ENCODE measurements at places on chromosomes 3 and 15. TPM values are rescaled to one million over a fixed set of nuclear protein-coding genes. Genes with fewer than 3 reads are reported as not detected.

WDR49 gene
- 0.99 TPM for polyA plus RNA-seq

- DNase-seq, result no peak
Measured at GRCh38 chr15:90465930-90466567, 63.7 kb upstream of the CRTC3 start.

- no peak for DNase-seq
Measured at GRCh38 chr3:171850320-171850959, 7.3 kb downstream of the TMEM212 start.

PEX5L gene
- 0.59 TPM for polyA plus RNA-seq

CCDC33 gene
- 1.7 TPM for polyA plus RNA-seq

DNA sequence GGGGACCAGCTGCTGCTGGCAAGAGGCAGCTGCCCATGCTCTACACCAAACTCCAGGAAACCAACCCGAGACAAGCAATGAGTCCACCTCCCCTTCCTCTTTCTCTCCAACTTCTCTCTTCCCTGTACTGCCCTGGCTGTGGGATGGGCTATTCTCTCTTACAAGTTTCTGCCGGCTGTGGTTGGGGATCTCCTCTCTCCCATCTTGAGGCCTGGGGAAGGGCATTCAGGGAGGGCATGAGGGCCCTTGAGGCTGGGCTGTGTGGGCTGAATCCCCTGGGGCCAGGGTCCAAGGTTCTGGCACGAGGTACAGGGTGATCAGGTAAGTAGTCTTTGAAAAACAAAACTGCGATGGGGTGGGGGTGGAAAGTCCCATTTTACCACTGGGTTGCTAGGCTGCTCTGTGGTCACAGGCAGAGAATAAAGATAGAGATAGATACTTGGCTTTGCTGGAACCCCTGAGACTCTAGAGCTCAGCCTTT is 32.3 kb upstream of the CTSH start:
- DNase-seq, result no peak

DNA sequence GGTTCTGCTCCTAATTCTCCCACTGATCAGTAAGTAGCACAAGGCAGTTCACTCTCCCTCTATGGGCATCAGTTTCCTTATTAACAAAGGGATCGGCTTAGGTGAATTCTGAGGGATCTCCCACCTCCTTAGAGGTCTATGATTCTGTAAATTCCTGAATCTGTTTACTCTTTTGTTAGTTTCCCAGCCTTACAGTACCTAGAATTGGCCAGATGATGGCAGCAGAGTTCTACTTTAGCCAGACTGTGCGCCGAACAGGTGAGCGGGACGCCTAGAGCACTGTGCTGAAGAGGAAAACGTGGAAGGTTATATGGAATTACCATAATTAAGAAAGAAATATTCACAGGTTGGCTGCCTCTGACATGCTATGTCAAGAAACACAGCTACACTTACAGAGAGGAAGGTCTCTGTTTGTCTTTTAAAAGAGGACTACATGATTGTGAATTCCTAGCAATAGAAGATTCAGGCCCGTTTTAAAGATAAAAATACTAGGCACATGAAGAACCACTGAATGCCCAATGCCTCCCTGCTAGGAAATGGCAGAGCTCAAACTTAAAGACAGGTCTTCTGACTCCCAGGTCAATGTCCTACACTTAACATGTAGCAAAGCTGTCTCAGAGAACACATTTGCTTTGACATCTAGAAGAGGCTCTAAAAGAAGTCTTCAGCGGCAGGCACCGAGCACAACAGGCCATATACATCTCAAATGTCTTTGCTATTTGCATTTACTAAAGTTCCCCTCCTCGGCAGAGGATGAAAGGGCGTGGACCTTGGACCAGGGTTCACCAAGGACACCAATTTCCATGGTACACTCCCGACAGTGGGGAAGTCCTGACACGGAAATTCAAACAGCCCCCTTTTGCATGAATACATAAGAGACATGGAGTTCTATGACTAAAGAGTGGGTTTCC is 259.9 kb downstream of the FGF12 start:
- DNase-seq, result peak; percentile 23

Data from left lung (tissue), 14 donors.